ENCODE measurements at places on chromosomes 7 and 10.

DNA sequence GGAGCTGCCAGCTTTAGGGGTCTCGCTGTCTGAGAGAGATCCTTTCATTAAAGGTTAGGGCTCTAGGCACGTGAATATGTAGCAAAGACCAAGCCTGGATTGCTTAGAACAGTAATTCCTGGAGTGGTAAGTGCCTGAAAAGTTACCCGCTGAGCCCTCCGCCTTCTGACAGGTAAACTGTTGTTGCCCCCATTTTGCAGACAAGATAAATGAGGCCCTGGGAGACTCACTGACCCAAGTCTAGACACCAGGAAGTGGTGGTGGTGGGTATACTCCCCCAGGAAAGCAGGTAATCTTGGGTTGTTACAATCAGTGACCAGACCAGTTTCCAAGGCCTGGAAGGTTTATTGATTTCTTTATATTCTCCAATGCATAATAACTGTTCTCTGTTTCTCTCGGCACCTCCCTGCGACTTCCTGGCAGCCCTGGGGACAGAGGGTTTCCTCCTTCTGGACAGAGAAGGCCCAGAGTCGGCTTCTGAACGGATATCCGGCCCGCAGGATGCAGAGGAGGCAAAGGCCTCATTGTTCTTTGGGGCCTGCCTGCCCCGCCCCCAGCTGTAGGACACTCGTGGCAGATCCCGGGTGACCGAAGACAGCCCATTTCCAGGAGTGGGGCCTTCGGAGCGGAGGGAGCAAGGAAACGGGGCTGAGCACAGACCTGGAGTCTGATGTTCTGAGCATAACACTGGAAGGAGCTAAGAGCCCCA is 1.3 kb upstream of the GRK5 start:
- peak; percentile 38 for DNase-seq

DNA sequence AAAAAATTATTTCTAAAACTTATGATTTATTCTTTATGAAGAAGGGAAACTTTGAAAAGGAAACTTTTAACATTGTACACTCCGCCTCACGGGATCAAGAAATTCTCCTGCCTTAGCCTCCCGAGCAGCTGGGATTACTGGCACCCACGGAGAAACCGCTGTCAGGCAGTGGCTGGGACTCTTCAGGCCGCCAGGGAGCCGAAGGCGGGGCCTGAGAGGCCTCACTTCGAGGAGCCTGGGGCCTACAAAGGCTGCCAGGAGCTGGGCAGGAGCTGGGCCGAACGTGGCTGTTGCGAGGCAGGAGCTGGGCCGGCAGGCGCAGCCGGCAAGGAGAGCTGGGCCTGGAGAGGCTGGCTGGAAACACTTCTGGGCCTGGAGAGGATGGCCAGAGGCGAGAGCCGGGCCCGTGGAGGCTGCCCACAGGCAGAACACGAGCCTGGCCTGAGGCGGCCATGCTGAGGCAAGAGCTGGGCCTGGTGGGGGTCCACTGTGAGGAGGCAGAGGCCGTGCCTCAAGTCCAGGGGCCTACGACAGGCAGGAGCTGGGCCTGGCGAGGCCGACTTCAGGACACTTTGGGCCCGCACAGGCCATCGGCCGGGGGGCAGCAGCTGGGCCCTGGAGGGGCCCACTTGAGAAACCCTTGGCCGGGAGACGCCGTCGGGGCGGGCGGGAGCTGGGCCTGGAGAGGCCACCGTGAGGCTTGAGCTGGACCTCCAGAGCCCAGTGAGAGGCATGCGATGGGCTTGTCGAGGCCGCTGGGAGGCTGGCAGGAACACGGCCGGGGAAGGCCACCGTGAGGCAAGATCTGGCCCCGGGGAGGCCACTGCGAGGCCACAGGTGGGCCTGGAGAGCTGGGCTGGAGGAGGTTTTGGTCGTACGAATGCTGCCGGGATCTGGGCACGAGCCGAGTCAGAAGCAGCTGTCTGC is 23.7 kb downstream of the MDH2 start:
- DNase-seq, result no peak

DNA sequence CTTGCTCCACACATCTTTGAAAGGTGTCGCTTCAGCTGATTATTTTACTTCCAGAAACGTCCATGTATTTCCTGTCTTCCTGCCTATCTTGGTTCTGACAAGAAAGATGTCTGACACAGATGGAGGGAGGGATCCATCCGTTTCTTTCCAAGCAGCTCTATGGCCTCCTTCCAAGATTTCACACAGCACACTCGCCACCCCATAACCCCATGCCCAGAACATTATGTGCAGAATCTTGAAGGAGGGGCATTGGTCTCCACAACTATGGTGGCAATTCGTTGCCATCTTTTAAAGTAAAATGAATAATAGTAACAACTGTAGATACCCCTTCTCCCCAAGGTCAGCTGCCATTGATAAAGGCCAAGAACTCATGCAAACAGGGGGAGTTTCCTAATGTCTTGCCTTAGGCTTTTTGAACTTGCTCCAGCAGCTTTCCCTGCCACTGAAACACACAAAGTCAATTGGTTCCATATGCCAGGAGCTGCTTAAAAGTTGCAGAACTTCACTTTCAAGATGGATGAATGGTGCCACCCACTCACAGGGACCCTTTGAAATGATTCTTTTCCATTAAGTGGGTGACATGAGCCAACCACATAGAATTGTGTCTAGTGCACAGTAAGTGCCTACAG is 60.0 kb downstream of the VSTM4 start:
- DNase-seq, result no peak

- no peak for DNase-seq
These were observed 10.4 kb downstream of the CHST3 start for GRCh38 chr10:71974489-71975021.

All from activated effector memory CD4-positive, alpha-beta T cell treated with Interleukin-2 at 50 U/mL for 16 hours (primary cell).